HFFc6 (cell line): ENCODE measurements at places on chromosomes 16 and 17.

GRCh38 chr16:81629034-81629802 is 149.9 kb upstream of the PLCG2 start:
- no peak for DNase-seq
- H3K4me3 ChIP-seq, result no peak overlapping the region
- H3K4me1 ChIP-seq, result peaks cover 23% of the 10 kb centered on the region
- peaks cover 2% of the 10 kb centered on the region; the same call in 1 of the 2 replicates for H3K27me3 ChIP-seq
- H3K27ac ChIP-seq, result no peak overlapping the region

- DNase-seq, result no peak
- H3K4me3 ChIP-seq, result no peak overlapping the region
- H3K4me1 ChIP-seq, result no peaks in the 10 kb centered on the region
- H3K36me3 ChIP-seq, result no peaks in the 10 kb centered on the region
- H3K27ac ChIP-seq, result no peak overlapping the region
Observed at GRCh38 chr16:89011909-89012621, 35.1 kb upstream of the CBFA2T3 start.

- H3K4me3 ChIP-seq, result no peak overlapping the region
- no peak for DNase-seq
- H3K27me3 ChIP-seq, result no peaks in the 10 kb centered on the region
- H3K4me1 ChIP-seq, result peaks cover 7% of the 10 kb centered on the region; the same call in 1 of the 2 replicates
Observed at GRCh38 chr16:77531752-77532151, 96.9 kb upstream of the ADAMTS18 start.

DNA sequence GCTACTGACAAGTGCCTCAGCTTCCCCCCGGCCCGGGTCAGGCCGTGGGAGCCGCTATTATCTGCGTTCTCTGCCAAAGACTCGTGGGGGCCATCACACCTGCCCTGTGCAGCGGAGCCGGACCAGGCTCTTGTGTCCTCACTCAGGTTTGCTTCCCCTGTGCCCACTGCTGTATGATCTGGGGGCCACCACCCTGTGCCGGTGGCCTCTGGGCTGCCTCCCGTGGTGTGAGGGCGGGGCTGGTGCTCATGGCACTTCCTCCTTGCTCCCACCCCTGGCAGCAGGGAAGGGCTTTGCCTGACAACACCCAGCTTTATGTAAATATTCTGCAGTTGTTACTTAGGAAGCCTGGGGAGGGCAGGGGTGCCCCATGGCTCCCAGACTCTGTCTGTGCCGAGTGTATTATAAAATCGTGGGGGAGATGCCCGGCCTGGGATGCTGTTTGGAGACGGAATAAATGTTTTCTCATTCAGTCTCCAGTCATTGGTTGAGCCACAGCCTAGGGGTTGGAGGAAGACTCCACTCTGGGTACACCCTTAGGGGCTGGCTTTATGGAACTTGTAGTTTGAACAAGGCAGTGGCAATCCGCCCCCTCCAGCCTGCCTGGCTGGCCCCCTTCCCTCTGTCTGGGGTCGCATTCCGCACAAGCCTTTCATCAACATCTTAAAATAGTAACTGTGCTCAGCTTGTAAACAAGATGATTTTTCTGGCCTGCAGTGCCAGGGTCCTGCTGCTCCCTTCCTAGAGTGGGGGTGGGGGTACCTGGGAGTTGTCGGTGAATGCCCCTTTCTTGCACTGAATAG is 4.1 kb downstream of the SYNGR2 start:
- H3K36me3 ChIP-seq, result no peaks in the 10 kb centered on the region; the same call in 1 of the 2 replicates
- H3K27me3 ChIP-seq, result peaks cover 4% of the 10 kb centered on the region; the same call in 1 of the 2 replicates
- H3K27ac ChIP-seq, result peak overlapping the region; percentile 40; the same call in 1 of the 2 replicates
- H3K4me1 ChIP-seq, result peaks cover 12% of the 10 kb centered on the region
- H3K4me3 ChIP-seq, result no peak overlapping the region
- no peak for DNase-seq

GRCh38 chr17:81097134-81097942 is 62.4 kb downstream of the BAIAP2 start:
- H3K4me1 ChIP-seq, result peaks cover 42% of the 10 kb centered on the region
- H3K36me3 ChIP-seq, result no peaks in the 10 kb centered on the region
- DNase-seq, result peak; percentile 61
- peak overlapping the region; percentile 98 for H3K27ac ChIP-seq
- H3K27me3 ChIP-seq, result peaks cover 3% of the 10 kb centered on the region; the same call in 1 of the 2 replicates

GRCh38 chr17:76138896-76139752 is 1.9 kb downstream of the FOXJ1 start:
- H3K4me1 ChIP-seq, result peaks cover 6% of the 10 kb centered on the region; the same call in 1 of the 2 replicates
- H3K4me3 ChIP-seq, result no peak overlapping the region
- peaks cover 34% of the 10 kb centered on the region for H3K27me3 ChIP-seq
- no peak for DNase-seq
- no peak overlapping the region for H3K27ac ChIP-seq

DNA sequence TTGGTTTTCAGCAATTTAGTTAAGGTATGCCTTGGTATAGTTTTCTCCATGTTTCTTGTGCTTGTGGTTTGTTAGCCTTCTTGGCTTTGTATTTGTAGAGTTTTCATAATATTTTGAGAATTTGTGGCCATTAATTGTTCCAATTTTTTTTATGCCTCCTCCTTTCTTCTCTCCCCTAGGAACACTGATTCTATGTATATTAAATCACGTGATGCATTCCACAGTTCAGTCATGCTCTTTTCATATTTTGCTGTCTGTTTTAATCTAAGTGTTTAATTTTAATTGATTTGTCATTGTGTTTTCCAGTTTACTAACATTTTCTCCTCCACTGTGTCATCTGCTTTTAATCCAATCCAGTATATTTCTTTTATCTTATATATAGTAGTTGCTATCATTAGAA is 263.6 kb downstream of the SHISA9 start:
- H3K27me3 ChIP-seq, result no peaks in the 10 kb centered on the region; the same call in 1 of the 2 replicates
- no peaks in the 10 kb centered on the region for H3K4me1 ChIP-seq
- H3K4me3 ChIP-seq, result no peak overlapping the region
- no peak overlapping the region for H3K27ac ChIP-seq
